ENCODE measurements at places on chromosomes 16 and 17.

- no peak for DNase-seq
Measured at GRCh38 chr17:45679426-45679825, 104.7 kb upstream of the CRHR1 start.

DNA sequence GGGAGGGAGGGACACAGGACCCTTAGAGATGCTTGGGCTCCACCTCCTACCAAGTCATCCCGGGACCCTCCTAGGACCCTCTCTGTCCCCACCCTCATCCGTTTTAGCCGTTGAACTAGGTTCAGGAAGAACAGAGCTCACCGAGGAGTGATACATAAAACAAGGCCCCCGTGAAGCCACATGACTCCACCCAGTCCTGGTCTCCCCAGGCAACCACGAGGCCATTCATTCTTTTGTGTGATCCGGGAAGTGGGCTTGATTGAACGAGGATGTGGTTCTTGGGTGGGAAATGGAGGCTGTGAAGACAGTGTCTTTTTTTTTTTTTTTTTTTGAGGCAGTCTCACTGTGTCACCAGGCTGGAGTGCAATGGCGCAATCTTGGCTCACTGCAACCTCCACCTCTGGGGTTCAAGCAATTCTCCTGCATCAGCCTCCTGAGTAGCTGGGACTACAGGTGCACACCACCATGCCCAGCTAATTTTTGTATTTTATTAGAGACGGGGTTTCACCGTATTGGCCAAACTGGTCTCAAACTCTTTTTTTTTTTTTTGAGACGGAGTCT is 14.8 kb downstream of the TRARG1 start:
- no peak for DNase-seq

DNA sequence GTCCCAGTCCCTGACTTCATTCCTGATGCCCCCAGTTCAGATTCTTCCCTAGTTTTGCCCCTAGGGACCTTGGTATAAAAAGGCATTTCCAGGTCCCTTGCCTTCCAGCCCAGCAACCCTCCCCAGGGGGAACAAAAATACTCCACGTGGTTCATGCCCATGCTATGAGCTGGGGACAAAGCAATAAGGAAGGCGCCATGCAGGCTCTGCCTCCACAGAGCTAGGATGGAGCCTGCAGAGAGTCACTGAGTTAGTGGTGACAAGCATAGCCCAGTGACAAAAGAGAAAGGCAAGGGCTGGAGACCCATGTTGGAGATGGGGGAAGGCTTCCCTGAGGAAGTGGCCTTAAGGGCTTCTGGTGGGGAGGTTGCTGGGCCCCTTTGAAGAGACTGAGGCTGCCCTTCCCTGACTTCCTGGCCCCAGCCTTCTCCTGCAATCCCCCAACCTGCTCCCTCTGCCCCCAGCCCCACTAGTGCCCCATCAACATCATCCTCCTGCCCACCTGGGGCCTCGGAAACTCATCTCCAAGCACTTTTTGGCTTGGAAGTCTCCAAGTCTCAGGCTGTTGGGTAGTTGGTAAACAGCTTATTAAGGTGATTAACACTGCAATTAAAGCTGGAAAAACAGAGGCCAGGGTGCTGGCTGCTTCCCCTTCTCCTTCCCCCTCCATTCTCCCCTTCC is 9.6 kb downstream of the DLX3 start:
- DNase-seq, result no peak

GRCh38 chr16:71254832-71255525 is 24.5 kb upstream of the HYDIN start:
- no peak for DNase-seq
